ENCODE measurements at places on chromosomes 4 and X. TPM values are rescaled to one million over a fixed set of nuclear protein-coding genes. Genes with fewer than 3 reads are reported as not detected.

DNA sequence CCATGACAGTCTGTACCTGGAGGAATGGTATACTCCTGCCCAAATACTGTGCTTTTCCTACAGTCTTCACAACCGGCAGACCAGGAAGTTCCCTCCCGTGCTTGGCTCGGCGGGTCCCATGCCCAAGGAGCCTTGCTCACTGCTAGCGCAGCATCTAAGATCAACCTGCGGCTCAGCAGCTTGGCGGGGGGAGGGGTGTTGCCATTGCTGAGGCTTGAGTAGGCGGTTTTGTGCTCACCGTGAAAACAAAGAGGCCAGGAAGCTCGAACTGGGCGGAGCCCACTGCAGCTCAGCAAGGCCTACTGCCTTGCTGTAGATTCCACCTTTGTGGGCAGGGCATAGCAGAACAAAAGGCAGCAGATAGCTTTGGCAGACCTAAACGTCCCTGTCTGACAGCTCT is 152.7 kb downstream of the TEX11 start:
- H3K27me3 ChIP-seq = no peaks in the 10 kb centered on the region
- no peak overlapping the region for H3K4me3 ChIP-seq
- no peak for DNase-seq
- H3K36me3 ChIP-seq = no peaks in the 10 kb centered on the region
- no peaks in the 10 kb centered on the region for H3K4me1 ChIP-seq

GRCh38 chr4:181611946-181612600 is 631.1 kb upstream of the TENM3 start:
- no peak for DNase-seq
- no peaks in the 10 kb centered on the region for H3K27me3 ChIP-seq
- no peaks in the 10 kb centered on the region for H3K4me1 ChIP-seq
- no peaks in the 10 kb centered on the region for H3K36me3 ChIP-seq

DNA sequence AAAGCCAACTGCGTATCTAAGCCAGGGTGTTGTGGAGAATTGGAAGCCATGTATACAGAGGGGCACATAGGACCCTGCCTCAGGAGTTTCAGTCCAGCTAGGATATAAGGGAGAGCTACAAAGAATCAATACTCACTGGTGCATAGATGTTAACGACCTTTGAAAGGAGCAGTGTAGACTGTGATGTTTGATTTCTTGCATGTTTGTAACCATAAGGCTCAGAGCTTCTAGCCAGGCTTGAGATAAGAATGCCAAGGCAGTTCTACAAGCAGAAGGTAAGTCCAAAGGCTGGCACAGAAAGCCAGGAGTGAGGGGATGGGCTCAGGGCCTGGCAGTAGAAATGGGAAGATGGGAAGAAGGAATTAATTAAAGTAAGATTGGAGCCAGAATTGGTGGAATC is 75.7 kb downstream of the CC2D2A start:
- H3K36me3 ChIP-seq = no peaks in the 10 kb centered on the region
- H3K27ac ChIP-seq = no peak overlapping the region
- H3K4me3 ChIP-seq = no peak overlapping the region
- H3K4me1 ChIP-seq = no peaks in the 10 kb centered on the region
- no peaks in the 10 kb centered on the region for H3K27me3 ChIP-seq

DNA sequence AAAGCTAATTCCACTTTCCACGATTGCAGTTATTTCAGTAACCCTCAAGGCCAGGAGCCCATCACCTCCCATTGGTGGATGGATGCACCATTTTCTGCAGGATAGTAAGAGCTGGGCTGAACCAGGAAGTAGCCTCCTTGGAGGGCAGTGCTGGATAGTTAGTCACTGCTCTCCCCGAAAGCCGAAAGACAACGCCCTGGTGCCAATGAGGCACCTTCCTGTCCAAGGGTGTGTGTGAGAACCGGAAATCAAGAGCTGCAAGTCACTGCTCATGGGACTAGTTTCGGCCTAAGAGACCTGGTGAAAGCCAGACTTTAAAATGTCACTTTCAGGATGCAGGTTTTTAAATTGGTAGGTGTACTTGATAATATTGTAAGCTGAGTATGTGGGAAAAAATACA is 203.8 kb upstream of the HS3ST1 start:
- no peaks in the 10 kb centered on the region for H3K4me1 ChIP-seq
- no peak overlapping the region for H3K27ac ChIP-seq
- no peak overlapping the region for H3K4me3 ChIP-seq
- DNase-seq = no peak
- no peaks in the 10 kb centered on the region for H3K27me3 ChIP-seq

The PNMA6A gene
- 7.4 TPM for total RNA-seq

Data from Panc1 (cell line).